ENCODE measurements at places on chromosomes 4 and X.

DNA sequence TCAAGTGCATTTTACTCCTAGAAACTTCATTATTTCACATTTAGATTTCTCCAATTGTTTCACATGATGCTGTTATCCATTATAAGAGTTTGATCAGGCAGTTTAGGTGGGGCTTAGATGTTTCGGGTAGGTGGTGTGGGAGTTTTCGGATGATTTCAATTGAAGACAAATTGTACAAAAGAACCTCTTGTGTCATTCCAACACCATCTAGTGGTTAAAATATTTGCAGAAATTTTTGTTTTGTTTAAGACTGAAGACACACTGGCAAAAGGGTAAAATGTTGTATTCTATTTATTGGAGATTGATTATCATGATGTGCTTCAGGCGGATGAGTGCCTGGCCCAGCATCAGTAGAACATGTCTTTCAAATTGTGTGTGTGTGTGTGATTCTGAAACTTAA lies 212.7 kb downstream of the SH3BGRL start:
- no peak for DNase-seq

- no peak for DNase-seq
Measured at GRCh38 chr4:157792716-157793115, 380.1 kb downstream of the GASK1B start.

DNA sequence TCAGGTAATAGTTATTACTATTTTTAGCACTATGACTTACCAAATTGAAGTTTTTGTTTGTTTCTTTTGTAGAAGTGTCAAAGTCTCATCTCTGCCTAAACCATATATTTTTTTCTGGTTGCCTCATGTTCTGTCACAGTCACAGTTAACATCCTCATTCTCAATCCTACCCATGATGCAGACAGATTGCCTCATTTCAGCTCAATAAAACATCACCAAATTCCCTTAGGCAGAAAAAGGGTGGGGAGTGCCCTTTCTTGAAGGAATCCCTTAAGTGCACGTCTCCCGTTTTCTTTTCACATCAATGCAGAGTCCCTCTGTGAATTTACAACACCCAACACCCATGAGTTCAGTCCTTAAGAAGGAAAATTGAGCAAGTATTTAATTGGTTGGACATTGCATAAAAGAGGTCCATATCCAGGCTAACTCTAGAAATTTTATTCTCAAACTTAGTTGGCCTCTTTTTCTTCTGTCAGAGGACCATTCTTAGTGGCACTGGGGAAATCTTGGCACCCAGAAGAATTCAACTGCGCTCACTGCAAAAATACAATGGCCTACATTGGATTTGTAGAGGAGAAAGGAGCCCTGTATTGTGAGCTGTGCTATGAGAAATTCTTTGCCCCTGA lies 103.7 kb upstream of the BMPR1B start:
- DNase-seq: no peak

GRCh38 chr4:181219783-181220416 lies 1023.3 kb upstream of the TENM3 start:
- DNase-seq: no peak

DNA sequence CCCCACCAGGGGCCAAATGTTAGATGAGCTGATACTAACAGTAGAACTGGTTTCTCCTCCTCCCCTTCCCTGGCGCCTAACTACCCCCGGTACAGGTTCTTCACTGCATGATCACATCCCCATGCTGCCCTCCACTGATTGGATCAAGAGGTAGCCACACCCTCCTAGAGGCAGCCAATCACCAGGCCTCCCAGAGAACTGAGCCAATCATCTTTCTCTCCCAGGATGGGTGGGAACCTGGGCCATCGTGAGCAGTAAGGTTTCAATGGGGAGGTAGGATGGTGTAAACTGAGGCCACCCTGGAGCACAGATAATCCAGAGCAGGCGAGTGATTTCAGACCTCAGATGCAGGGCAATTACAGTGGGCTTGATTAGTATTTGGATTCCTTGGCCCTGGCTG lies 64.2 kb downstream of the PPP2R2C start:
- DNase-seq: no peak

GRCh38 chr4:139975830-139976272 lies 178.1 kb downstream of the MAML3 start:
- DNase-seq: no peak

- no peak for DNase-seq
Measured at GRCh38 chr4:55673424-55673823, 37.3 kb upstream of the NMU start.

DNA sequence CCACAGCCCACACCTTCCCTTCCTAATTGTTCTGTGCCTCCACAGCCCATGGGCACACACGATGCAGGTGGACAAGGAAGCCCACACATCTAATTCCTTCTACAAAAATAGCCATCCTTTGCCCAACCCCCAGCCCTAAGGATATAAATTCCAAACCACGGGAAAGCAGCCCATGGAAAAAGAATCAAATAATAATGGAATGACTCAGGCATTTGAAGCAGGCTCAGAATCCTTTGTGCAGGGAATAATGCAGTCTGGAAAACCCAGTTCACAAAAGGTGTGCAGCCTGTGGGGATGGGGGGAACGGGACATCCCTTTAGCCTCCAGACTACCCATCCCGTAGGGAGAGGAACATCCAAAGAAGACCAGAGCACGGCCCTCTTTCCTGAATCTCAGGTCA lies 342.3 kb upstream of the GALNT7 start:
- DNase-seq: no peak

- DNase-seq: no peak
Measured at GRCh38 chr4:48329976-48330375, 11.4 kb upstream of the SLAIN2 start.

GRCh38 chr4:184669251-184669650 lies 19.7 kb downstream of the PRIMPOL start:
- DNase-seq: no peak

DNA sequence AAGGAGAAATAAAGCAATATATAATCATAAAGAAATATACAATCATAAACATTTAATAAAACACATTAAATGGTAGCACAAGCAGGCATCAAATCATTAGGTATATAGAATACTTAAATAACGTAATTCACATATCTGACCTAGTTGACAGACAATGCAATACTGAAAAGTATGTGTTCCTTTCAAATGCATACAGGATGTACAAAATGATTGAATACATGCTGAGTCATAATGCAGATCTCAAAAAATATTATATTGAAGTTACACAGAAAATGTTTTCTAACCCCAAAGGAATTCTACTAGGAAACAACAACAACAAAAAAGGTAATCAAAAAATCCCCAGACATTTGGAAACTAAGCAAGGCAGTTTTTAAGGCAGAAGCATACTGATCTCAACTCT lies 1072.0 kb upstream of the INTU start:
- DNase-seq: no peak

GRCh38 chr4:37389967-37390580 lies 145.5 kb downstream of the NWD2 start:
- no peak for DNase-seq

GRCh38 chr4:48785302-48785701 lies 5.2 kb upstream of the FRYL start:
- DNase-seq: no peak

- no peak for DNase-seq
Measured at GRCh38 chr4:3860061-3860912, 94.1 kb downstream of the ADRA2C start.

DNA sequence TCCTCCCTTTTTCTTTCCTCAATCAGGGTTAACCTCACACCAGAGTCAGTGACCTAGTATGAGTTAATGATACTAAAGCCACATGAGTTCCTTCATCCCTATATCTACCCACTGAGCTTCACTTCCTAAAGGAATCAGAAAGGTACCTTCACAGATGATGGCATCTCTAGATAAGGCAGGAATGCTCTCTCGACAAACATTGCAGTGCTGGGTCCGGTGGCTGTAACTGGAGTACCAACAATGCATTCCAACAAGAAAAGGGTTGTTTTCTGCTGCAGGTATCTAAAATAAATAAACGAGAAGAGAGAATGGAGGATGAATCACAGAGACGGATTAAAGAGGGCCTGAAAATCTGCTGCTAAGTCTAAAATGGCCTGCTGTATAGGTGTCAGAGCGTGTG lies 66.7 kb downstream of the DGKK start:
- DNase-seq: no peak

GRCh38 chr4:120838784-120839183 lies 83.7 kb downstream of the PRDM5 start:
- no peak for DNase-seq

DNA sequence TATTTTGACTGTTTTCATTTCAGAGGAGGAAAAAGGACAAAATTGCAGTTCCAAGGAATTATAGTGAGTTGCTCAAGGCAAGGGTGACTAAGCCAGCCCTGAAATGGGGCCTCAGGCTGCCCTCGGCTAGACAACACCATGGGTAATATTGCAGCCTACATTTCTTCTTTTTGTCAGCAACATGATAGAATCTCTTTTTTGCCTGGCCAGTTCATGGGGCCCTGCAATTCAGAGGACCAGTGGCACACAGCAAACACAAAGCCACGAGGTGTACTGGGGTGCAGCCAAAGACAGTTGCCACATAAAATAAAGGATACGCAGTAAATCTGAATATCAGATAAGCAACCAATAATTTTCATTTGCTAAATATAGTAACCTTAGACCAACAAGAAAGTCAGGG lies 41.8 kb downstream of the RBM47 start:
- no peak for DNase-seq

DNA sequence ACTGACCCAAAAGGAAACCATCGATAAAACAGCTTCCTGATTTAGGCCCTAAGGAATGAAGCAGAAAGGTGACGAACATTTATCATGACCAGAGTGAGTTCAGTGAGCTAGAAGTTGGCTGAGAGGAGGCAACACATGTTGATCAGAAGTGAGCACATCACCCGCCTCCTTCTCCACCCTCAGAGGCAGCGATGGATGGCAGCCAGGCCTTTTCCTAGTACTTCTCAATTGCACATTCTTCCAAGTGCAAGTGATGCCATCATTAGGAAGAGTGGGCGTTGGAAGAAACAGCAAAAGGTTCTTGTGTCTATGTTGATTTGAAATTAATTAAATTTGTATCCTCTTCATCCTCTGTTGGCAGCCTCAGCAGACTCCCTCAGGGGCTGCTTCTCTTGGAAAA lies 51.7 kb downstream of the TMEM154 start:
- no peak for DNase-seq

GRCh38 chr4:140157341-140157740 lies 3.4 kb upstream of the MAML3 start:
- DNase-seq: no peak

- DNase-seq: no peak
Measured at GRCh38 chr4:115113506-115114106, at the start of gene NDST4. NDST4 (minus strand) TSS chr4:115113620; CDS start chr4:115077036, 36,584 bp downstream.

DNA sequence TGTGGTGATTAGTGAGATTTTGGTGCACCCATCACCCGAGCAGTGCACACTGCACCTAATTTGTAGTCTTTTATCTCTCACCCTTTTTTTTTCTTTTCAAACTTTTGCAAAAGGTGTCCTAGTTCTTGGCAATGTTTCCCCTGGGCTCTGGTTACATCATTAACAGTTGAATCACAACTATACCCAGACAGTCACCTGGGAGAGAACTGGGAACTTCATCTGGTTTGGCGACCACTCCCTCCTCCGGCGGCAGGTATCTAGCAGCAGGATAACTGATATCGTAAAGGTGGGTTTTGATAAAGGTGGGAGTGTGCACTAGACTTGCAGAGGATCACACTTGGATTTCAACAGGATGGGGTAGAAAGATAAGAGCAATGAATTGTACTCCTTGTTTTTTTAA lies 140.5 kb downstream of the CHIC2 start:
- no peak for DNase-seq

DNA sequence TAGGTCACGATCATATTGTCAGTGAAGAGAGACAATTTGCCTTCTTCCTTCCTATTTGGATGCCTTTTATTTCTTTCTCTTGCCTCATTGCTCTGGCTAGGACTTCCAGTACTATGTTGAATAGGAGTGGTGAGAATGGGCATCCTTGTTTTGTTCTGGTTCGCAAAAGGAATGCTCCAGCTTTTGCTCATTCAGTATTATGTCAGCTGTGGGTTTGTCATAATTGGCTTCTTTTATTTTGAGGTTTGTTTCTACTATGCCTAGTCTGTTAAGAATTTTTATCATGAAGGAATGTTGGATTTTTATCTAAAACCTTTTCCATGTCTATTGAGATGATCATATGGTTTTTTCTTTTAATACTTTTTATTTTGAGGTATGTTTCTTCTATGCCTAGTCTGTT lies 152.3 kb upstream of the MAD2L1 start:
- DNase-seq: no peak

- no peak for DNase-seq
Measured at GRCh38 chr4:99403380-99404184, 31.6 kb downstream of the ADH7 start.

- DNase-seq: no peak
Measured at GRCh38 chr4:11155208-11155867, 273.4 kb downstream of the HS3ST1 start.

- peak; percentile 7 for DNase-seq
Measured at GRCh38 chr4:11418610-11419009, 10.1 kb downstream of the HS3ST1 start.
